Stimulated activated CD4-positive, alpha-beta T cell treated with anti-CD3 and anti-CD28 coated beads, Interleukin-1b, Interleukin-23, amount 100 ng/mL, for 48 hours (primary cell): ENCODE measurements at places on chromosomes 1 and 21.

- no peak for DNase-seq
Measured at GRCh38 chr1:54249819-54250435, 50.0 kb downstream of the MRPL37 start.

DNA sequence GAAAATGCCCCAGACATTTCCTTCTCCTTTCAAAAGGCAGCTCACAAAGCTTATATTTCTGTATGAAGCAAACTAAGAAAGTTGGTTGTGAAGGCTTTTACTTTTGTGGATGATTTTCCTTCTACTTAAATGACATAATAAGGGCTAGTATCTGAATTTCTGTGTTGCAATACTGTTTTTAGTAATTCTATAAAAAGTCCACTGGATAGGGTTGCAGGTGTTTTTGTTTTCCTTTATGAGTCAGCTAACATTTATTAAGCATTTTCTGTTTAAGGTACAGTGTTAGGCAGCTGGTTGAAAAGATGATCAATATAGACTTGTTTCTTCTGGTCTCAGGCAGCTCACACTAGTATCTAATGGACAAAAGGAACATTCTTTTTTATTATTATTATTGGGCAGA lies 722.2 kb downstream of the RWDD3 start:
- no peak for DNase-seq

DNA sequence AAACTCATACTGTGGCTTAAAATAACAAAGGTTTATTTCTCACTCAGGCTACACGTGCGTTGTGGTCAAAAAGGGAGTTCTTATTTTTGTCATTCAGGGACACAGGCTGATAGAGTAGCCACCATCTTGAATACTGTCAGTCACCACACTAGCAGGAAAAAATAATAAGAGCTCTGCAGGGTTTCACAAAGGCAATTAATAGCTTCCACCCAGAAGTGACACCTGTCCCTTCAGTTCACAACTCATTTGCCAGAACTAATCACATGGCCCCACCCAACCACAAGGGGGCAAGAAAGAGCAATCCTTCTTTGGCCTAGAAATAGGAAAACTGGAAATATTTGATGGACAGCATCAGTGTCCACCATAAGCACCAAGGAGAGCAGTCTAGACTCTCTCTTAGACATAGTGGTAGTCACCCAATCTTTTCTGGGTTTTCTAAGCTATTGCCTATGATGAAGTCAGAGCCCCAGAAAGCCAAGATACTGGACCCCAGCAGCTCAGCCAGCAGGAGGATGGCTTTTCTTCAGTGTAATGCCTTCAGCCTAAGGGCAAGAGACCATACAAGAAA lies 8.2 kb downstream of the HAPLN2 start:
- no peak for DNase-seq

GRCh38 chr1:211598514-211598913 lies 19.6 kb upstream of the SLC30A1 start:
- DNase-seq: no peak

- DNase-seq: no peak
Measured at GRCh38 chr1:46224966-46225365, 21.8 kb downstream of the LURAP1 start.

DNA sequence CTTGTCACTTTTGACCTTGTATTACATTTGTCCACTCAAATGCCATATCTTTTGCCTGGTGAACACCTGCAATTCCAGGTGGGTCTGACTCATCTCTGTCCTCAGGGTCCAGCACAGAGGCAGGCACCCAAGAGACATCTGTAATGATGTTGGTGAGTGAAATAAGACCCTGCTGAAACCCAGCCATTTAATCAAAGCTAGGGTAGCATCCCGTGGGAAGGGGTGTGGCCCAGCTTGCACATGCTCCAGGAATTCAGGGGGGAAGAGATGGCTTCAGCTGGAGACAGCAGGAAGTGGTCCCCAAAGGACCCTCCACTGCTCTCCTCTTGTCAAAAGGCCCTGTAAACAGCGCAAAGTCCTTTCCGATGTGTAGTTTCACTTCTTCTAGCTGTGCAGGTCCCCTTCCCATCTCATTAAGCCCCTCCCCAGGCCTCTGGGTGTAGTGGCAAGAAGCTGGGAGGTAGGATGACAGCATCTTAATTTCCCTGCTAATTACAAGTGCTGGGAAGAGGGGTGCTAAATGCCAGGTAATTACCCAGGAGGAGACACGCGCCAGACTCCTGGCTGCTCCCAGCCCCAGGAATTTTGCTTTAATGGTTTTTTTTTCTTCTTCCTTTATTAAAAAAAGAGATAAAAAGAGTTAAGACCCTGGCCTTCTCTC lies 54.4 kb upstream of the TRABD2B start:
- no peak for DNase-seq

DNA sequence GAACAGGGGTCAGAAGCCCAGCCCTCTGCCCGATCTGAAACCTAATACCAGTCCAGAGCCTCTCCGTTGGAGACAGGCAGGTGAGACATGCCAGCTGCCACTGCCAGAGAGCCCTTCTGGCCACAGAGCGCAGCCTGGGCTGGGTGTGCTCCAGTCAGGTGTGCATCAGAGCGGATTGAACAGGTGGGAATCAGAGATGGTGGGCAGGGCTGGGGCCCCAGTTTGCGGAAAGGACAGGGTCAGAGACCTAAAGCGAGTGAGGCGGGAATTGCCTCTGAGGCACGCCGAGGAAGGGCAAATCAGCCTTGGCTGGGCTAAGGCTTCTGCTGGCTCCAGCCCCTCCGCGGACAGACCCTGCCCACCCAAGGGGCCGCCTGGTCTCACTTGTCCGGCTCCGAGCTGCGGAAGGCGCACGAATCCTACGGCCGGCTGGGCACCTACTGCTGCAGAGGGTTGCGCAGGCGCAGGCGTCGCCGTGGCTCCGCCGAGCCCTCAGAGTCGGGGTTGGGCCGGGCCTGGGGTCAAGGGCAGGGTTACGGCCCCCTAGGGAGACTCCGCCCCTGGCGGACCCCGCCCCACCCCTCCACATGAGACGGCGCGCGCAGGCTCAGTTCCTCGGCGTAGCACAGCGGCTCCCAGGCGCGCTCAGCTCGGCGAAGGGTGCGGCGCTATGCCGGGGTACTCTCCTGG lies 10.3 kb downstream of the CPLANE2 start:
- DNase-seq: no peak

DNA sequence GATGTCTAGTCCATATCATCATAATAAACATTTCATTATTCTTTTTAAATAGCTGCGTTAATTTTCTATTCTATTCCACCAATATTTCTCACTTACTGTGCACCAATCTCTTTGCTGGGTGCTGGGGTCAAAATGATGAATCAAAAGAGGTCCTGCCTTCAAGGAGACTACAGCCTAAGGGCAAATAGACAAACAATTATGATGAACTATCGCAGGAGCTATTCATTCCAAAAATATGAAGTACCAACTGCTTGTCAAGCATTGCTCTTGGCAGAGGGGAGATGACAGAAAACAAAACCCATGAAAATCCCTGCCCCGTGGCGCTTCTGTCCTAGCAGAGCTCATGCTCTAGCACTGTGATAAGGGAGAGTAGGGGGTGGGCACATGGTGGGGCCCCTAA lies 28.8 kb upstream of the SLC26A9 start:
- DNase-seq: no peak

DNA sequence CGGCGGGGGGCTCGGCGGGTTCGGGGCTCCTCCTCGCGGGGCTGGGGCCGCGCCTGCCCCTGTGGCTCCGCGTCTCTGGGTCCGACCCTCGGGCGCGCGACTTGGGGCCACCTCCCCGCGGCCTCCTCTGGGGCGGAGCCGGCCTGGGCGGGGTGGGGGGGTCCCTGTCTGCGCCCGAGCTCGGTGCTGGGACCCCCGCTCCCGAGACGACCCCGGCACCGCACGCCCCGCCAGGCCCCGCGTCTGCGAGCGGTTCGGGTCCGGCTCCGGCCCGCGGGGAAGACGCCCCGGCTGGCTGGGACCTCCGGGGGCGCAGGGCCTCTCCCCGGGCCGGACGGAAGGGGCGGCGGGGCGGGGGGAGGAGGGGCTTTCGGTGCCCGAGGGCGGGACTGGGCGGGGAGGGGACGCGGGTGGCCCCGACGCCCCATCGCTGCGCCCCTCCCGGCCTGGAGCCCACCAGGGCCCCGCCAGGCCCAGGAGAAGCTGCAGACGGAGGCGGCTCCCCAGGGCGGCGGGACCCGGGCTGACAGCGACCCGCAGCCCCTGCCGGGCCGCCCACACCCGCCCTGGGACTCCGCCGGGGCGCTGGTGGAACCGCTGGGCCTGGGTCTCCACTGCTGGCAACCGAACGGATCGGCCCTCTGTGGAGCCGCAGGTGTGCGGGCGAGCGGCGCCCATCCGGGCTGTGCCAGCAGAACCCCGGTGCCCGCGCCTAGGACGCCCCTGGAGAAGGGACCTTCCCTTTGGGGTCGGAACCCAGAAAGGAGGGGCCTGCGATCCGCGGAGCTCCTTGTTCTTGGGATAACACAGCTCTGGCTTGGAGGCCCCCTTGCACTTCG lies 610 bp downstream of the COL6A2 start:
- peak; percentile 0 for DNase-seq

- DNase-seq: no peak
Measured at GRCh38 chr1:240210026-240210425, 118.3 kb downstream of the FMN2 start.

DNA sequence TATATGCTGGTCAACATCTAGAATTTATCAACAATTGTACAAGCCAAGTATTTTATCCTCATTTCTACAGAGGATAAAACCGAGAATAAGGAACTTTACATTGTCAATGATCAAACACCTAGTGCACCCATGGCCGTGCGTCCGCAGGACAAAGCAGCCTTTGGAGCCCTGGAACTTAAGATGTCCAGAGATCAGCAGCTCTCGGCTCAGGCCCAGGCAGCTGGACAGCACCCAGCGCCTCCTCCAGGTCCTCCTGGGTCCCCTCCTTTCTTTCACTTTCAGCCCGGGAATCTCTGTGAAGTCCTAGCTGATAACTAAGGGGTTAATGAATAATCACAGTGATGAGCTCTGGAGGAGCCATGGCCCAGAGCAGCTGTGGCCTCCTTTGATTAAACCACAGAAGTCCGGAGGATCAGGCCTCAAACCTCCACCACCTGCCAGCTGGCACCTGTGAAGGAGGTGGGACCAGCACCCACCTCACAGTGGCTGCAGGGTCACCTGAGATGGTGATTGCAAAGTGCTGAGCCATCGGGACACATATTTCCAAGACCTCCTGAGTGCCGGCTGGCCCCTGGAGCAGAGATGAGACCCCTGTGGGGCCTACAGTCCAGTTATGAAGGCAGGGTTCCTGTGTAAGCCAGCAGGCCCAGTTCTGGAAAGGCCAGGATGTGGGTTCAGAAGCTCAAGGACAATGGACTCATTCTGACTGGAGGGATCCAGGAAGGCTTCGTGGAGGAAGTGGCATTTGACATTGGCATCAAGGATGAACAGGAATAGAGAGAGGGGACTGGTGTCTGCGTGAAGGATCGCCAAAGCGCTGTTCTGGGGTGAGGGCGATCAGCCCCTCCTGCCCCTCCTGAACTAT lies 11.6 kb upstream of the SAMD11 start:
- no peak for DNase-seq

- DNase-seq: no peak
Measured at GRCh38 chr1:48058135-48059025, 61.2 kb upstream of the TRABD2B start.

DNA sequence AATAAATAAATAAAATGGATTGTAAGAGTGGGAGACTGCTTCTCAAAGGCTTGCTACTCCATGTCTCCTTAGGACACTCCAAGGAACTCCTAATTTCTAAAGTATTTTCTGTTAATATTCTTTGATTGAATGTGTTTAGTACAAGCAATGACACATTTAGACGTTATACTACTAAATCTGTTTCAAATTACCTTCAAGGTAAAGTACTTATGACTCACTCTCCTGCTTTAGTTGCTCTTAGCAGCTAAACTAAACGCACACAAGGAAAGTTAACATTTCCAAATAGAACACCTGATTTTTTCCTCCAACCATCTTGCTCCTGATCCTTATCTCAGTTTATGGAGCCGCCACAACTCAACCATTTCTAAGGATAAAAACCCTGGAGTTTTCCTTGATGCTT lies 969.8 kb upstream of the ADGRL4 start:
- no peak for DNase-seq
